Osteocyte (in vitro differentiated cells): ENCODE measurements at places on chromosomes 1 and 21. TPM values are rescaled to one million over a fixed set of nuclear protein-coding genes. Genes with fewer than 3 reads are reported as not detected.

LCE2A gene
- total RNA-seq, result not detected in 2 replicates

NBPF10 gene
- total RNA-seq, result 5.1 and 5.3 TPM in 2 replicates

CHI3L1 gene
- not detected in 2 replicates for total RNA-seq

- DNase-seq, result peak; percentile 92
- peak overlapping the region; percentile 73 for H3K4me3 ChIP-seq
- peaks cover 63% of the 10 kb centered on the region for H3K4me1 ChIP-seq
Measured at GRCh38 chr1:37471345-37472231, 2.8 kb upstream of the ZC3H12A start.

DNA sequence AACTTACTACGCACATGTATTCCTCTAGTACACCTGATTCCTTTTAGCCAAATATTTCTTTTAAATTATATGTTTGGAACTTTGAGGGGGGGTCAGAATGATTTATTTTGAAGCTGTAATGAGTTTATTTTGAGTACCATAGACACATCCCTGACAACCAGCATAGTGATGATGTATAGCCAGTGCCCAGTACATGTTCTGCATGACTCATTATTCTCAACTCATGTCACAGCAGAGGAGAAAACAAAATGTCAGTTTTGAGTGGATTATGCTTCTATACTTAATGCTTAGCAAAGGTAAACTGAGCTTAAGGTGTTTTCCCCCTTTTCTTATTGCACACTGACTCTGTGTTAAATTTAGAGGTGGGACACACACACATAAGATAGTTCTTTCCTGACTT is 22.4 kb upstream of the LEPR start:
- peak overlapping the region; percentile 2 for H3K27ac ChIP-seq
- H3K4me1 ChIP-seq, result peaks cover 8% of the 10 kb centered on the region
- DNase-seq, result no peak
- H3K36me3 ChIP-seq, result peaks cover 65% of the 10 kb centered on the region
- no peaks in the 10 kb centered on the region for H3K27me3 ChIP-seq
- no peak overlapping the region for H3K4me3 ChIP-seq

DNA sequence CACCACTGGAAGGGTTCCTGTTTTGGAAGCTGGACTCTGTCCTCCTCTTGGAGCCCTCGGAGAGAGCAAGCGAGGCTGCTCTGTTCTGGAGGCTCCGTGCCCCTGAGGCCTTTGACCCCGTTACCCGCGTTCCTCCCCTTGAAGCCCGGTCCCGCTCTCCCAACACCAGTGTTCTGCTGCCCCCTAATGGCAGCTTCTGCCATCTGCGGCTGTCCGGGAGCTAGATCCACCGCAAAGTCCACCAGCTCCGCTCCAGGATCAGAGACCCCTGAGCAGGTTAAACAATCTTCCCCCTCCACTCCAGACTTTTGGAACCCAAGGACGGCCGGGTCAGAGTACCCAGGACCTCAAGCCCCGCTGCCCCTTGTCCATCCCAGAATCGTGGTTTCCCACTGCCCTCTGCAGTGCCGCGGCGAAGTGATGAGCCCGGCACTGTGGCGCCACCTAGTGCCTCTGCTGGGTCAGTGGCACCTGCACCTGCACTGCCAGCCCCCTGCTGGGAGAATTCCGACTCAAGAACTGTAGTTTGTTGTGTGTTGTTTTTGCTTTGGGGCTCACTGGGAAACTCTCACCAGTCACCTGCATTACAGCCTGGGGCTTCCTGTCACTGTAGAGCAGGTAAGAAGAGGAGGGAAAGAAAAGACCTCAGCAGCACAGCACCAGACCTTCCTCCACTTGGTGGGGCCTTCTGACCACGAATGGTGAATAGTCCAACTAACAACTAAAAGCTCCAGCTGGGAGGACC is 63.5 kb upstream of the NFASC start:
- DNase-seq, result peak; percentile 88
- peak overlapping the region; percentile 75 for H3K4me3 ChIP-seq
- H3K4me1 ChIP-seq, result peaks cover 4% of the 10 kb centered on the region
